ENCODE measurements at places on chromosomes 6 and 20.

- DNase-seq, result no peak
Measured at GRCh38 chr6:29958921-29959320, 16.6 kb downstream of the HLA-A start.

- DNase-seq, result no peak
Measured at GRCh38 chr6:33732817-33733708, 13.6 kb downstream of the IP6K3 start.

GRCh38 chr6:36263390-36264000, 6.4 kb upstream of the PNPLA1 start:
- DNase-seq, result no peak

GRCh38 chr6:137369136-137369535, 125.1 kb downstream of the OLIG3 start:
- DNase-seq, result no peak

GRCh38 chr6:156879186-156879585, 102.0 kb downstream of the ARID1B start:
- DNase-seq, result no peak
